ENCODE measurements at places on chromosomes 2 and 18.

GRCh38 chr2:143205106-143205764, 76.0 kb downstream of the ARHGAP15 start:
- no peak for DNase-seq

GRCh38 chr18:47929681-47930198, 719 bp downstream of the SMAD2 start:
- DNase-seq: no peak

GRCh38 chr18:66560094-66560493, 43.8 kb downstream of the CDH19 start:
- DNase-seq: no peak

GRCh38 chr2:237652854-237653253, 25.5 kb downstream of the LRRFIP1 start:
- DNase-seq: no peak

DNA sequence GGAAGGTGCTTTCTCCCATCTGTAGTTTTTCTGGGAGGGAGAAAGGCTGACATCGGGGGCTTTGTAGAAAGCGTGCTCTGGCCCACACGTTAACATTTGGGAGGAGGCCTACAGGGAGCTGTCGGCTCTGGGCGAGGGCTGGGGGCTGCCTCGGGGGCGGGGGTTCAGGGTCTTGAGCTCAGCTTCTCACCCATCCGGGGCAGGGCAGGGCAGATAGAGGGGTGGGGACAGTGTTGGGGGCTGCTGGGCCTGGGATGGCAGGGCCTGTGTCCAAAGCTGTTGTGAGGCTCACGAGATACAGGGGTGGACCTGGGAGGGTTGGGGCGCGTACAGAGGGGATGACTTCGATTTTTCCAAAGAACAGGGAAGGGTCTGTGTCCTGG, 27.0 kb downstream of the NFATC1 start:
- no peak for DNase-seq

GRCh38 chr2:180907731-180908130, 72.7 kb upstream of the UBE2E3 start:
- DNase-seq: no peak

DNA sequence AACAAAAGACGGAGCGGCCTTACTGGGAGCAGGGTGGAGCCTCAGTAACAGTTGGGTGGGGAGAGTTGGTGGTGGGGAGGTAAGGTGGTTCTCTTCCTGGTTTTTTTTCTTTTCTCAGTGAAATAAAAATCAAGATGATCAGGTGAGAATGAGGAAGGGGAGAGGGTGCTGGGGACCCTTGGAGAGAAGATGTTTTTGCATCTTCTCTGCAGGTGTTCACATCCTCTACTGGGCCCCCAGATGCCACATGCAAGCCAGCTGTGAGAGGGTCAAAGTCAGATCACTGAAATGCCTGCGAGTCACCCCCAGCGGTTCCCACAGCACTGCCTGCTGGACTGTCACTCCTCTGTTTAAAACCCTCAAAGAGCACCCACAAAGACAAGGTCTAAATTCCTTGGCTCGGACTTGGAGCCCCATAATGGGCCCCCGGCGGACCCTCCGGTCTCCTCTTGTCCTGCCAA, 69.8 kb upstream of the FHL2 start:
- no peak for DNase-seq

DNA sequence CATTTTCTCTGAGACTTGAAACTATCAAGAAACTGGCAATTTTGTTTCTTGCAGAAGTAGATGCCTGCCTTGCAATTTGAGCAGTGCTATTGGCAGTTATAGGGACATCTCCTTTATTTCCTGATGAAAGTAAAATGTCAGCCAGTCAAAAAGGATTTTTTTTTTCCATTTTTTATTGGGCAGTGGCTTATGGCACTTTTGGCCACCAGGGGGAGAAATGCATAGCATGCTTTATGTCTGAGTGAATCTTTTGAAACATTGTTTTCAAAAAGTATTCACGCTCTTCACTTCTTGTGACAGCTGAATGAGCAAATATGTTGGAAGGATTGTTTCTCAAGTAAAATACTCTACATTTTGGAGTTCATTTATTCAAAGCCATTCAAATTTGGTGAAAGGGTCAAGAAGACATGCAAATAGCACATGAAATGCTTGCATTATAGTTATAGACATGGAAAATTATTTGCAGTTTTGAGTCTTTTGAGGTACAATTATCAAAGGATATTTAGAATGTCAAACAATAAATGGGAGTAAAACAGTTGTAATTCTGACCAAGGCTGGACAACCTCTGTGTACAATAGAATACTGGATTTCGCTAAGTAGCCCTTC, 491.0 kb downstream of the CDH2 start:
- DNase-seq: no peak

- DNase-seq: no peak
Observed at GRCh38 chr2:58131191-58132011, 84.8 kb downstream of the VRK2 start.
